ENCODE measurements at places on chromosomes 12 and 14.

DNA sequence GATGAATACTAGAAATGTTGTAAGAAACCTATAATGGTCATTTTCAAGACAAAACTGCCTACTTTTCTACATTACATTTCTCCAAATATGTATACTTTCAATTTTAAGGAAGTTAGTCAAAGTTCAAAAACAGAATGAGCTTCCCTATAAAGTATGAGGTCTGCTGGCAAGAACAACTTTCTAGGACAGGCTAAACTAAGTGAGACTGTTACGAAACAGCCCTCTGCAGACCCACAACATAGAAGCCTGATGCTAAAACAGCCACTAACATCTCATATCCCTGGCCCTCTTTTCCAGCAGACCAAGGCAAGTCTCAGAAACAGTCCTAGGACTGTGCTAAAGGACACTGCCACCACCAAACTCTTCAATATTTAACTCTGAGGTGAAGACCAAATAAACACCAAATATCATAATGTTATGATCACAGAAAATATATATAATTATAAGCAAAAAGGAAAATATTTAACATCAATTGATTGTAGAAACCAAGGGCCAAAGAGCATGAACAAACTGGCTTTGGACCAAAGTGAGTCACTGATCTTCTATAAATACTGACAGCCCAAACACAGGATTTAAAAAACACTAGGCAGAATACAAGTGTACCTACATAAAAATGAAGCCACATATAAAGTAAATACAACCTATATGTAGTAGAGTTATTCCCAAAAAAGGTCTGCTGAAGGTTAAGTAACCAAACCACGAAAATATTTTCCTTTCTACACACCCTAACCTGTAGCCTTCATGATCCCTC, 27.7 kb downstream of the PPP4R3A start:
- no peak for DNase-seq

DNA sequence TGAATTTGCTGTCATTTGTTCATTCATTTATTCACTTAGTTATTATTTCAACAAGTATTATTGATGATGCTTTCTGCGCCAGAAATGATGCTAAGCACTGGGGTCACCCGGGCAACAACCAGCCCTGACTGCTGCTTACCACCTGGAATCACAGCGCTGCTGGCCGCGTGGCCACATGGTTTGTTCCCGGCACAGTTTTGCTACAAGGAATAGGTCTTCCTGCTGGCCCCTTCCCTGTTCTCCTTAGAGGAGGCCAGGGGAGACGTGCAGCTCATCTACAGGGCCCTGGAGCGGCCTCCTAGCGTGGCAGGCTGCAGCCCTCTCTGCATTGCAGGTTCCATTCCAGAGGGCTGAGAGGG, 7.0 kb downstream of the JDP2 start:
- no peak for DNase-seq

DNA sequence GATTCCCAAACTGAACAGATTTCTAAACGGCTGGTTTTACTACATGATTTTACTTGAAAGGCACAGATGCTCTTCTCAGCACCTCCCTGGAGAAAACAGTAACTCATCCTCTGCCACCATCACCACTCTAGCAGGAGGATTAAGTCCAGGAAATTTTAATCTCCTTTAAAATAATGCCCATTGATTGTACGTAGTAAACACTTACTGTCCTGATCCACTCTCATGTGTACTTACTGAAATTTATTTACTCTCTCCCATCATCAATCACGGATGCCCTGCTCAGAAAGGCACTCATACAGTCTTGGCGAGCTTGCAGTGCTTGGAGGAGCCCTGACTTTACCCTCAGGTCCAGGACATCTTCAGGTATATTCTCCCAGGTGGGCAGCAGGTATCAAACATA, 239.8 kb upstream of the EGLN3 start:
- DNase-seq = no peak

GRCh38 chr12:131487388-131488124, 223.3 kb upstream of the SFSWAP start:
- peak; percentile 82 for DNase-seq

DNA sequence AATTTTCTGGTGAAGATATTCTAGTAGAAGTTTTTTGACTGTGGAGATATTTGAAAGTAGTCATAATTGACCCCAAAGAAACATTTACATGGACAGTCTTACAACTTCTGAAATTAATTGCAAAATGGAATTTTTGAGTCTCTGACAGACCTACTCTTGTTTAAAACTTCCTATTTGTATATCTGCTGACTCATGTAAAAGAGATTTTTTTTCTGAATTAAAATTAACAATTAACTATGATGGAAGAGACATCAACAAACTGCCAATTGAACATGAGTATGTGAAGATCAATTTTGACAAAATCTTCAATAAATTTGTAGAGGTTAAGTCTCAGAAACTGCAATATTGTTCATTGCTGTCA, 108.5 kb upstream of the MAX start:
- DNase-seq = no peak

GRCh38 chr12:19648591-19648990, 209.3 kb downstream of the AEBP2 start:
- DNase-seq = no peak

DNA sequence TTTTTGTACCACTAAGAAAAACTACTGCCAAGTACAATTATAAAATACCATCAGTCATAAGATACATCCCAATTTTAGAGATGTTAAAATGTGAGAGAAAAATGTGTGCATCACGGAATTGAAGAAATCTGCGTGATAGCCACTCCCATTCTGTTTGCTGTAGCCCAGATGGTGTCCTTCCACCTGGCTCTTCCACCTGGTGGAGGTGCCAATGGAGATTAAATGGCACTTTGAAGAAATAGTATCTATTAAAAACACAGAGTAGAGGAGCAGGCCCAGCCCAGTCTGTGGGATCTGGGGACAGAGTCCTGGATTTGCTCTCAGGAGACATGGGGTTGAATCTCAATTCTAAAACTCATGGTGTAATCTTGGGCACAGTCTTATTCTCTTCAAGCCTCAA, 35.5 kb downstream of the TSPAN11 start:
- no peak for DNase-seq

GRCh38 chr14:104750056-104750752, 2.7 kb upstream of the SIVA1 start:
- DNase-seq = no peak

DNA sequence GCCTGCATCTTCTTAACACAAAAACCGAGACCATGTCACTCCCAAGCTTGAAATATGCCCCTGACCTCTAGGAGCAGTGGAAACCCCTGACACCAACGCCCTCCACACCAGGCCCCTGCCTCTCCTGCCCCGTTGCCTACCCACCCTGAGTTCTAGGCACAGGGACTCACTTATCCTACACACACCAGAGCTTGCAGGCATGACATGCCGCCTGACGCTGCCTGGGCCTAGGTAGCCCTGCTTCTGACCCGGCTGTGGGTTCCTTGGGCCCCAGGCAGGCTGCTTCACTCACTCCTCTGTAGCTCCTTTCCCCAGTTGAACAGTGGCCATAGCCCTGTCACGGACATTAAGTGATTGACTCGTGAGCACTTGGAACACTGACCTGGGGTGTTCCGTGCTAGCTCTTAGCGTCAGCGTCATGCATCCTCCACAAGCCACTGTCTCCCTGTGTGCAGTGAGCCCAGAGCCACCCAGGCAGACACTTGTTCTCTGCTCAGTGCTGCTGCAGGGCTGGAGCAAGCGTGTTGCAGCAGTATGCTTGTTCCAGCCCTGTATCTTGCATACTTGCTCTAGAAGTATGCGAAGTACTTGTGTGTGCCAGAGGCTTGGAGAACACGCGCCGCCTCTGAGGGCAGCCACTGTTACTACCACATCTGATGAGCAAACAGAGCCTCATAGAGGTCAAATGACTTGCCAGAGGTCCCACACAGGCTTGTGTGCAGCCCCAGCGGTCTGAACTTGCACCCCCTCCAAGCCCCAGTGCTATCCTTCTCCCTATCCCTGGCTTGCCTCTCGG, 15.6 kb downstream of the OTUB2 start:
- no peak for DNase-seq

DNA sequence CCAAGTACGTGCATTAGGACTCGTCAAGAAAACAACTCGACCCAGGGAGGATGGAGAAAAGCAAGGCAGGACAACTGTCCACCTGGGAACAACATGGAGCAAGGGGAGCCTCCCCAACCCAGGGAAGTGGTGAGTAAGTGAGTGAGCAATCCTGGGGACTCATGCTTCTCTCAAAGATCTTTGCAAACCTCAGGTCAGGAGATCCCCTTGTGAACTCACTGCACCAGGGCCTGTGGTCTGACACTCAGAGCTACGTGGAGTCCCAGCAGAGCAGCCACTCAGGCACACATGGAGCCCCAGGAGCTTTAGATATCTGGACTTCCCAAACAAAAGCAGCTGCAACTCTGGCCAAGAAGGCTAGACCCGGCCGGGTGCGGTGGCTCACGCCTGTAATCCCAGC, 12.2 kb upstream of the OR5AU1 start:
- DNase-seq = no peak

GRCh38 chr12:107568718-107569117, 116.9 kb upstream of the PWP1 start:
- DNase-seq = no peak

GRCh38 chr12:111398530-111398929, 7.2 kb upstream of the SH2B3 start:
- peak; percentile 72 for DNase-seq

DNA sequence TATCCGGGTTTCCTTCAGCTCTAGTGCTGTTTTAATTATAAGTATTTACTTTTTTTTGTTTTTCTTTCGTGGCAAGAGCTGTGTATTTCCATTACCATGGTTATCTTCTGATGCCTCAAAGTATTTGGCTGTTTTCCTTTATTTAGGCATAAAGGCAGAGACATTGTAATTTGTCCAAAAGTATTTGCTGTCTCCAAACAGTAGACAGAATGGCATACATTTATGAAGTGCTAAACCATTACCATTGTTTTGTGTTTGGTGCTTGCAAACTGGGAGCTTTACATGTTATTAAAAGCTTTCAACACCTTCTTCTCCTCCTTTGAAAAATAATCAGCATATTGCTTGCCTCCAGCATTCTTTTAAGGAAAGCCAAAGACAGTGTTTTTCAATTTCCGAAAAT, 46.3 kb downstream of the FLRT2 start:
- no peak for DNase-seq

GRCh38 chr12:115172521-115172920, 488.5 kb upstream of the TBX3 start:
- DNase-seq = no peak

GRCh38 chr12:127494961-127495915, 771.7 kb upstream of the TMEM132C start:
- no peak for DNase-seq

DNA sequence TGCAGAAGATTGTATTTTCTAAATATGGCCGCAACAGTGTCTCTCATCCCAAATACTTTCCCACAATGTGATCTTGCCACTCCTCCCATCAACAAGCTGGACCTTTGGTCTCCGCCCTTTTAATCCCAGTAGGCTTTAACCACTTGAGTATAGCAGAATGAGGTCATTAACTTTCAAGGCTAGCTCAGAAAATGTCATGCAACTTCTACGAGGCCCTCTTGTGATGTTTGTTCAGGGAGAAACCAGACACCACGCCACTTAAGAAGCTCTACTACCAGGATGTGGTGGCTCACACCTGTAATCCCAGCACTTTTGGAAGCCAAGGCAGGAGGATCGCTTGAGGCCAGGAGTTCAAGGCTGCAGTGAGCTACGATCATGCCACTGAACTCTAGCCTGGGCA, 20.1 kb upstream of the OR6J1 start:
- DNase-seq = no peak

- DNase-seq = no peak
Measured at GRCh38 chr14:71029236-71029781, 122.0 kb downstream of the PCNX1 start.

GRCh38 chr12:7650091-7650490, 15.6 kb downstream of the APOBEC1 start:
- no peak for DNase-seq

- DNase-seq = no peak
Measured at GRCh38 chr12:116583129-116583694, 24.0 kb downstream of the MAP1LC3B2 start.

- no peak for DNase-seq
Measured at GRCh38 chr14:50371546-50371945, 25.1 kb downstream of the CDKL1 start.

DNA sequence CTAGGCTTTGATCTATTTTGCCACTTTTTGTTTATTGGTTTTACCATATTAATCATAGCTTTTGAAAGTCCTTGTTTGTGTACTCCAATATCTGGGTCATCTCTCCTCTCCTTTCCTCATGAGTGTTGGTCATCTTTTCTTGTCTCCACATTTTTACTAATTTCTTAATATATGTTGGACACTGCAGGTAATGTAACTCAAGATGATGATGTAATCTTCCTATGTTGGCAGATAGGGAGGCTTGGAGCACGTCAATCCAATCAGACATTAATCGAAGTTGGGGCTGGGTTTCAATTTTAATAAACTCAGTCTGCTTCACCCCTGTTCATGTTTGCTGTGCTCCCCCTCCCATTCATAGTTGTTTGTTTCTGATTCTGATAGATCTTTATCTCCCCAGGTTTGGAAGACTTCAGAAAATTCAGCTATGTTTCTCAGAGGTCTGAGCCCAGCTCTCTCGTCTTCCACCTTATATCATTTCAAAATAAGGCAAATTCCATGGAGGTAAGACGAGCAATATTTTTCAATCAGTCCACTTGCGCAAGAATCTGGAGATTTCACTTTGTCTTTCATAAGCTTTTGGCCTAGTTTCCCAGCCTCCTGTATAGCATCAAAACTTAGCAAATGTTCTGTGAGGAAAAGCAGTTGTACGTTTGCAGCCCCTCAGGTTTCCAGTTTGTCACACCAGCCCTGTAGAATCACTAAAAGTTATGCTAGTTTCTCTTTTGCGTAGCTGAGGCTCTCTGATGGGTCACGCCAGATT, 504.1 kb downstream of the TMTC2 start:
- no peak for DNase-seq

DNA sequence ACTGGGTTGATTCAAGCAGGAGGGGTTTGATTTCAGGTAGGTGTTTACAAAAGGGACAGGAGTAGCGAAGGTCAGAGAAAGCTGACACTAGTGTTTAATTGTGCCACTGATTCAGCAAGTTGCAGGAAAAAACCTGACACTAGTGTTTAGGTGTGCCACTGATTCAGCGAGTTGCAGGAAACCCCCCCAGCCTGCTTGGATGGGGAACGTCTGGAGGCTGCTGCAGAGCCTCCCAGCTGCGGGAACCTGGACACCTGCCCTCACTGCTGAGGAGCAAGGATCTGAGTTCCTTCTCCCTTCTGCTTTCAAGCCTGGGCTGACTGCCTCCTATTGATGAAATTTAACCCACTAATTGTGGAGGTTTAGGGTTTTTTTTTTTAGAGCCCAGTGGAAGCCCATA, 84.2 kb downstream of the AVPR1A start:
- no peak for DNase-seq
